Kidney (tissue), 22 donors: ENCODE measurements at places on chromosomes 12 and 14. TPM values are rescaled to one million over a fixed set of nuclear protein-coding genes. Genes with fewer than 3 reads are reported as not detected.

- no peak for DNase-seq
These were observed 5.4 kb downstream of the KRT6B start for GRCh38 chr12:52446367-52447045.

GRCh38 chr12:8950221-8950527, 729 bp upstream of the M6PR start:
- DNase-seq, result no peak

DNA sequence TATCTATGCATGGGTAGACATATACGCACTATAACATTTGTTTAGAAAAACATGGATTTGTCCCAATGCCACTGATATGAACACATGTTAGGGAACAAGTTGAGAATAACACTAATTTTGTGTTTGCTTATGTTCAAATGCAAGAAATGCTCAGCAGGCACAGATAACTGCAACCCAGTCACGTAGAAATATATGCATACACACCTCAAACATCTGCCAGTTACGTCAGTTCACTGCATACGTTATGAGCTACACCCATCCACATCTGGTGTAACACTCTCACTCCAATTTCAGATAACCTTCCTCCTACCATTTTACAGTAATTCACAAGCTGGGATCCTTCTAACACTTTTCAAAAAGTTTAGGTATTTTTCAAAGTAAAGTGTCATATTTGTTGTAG, 10.7 kb downstream of the PAWR start:
- no peak for DNase-seq

DNA sequence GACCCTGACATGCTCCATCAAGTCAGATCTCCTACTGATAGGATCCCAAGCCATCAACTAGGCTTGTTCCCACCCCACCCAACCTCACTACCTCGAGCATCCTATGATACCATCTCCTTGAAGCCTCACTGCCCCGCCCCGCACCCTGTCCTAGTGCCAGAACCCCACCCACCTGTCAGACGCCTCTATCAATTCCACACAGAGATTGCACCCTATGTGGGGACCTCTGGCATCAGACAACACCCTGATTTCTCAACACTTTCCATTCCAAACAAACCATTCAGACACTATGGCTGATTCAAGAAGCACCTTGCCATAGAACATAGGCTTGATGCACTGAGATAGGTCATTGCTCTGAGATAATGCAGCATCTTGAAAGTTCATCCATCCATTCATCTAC, 3.1 kb upstream of the GLTP start:
- no peak for DNase-seq

GRCh38 chr12:52029685-52030084, 21.6 kb upstream of the NR4A1 start:
- DNase-seq, result peak; percentile 90

CREBL2 gene
- 35.8 TPM for polyA plus RNA-seq
